ENCODE measurements at places on chromosomes 1 and 21. TPM values are rescaled to one million over a fixed set of nuclear protein-coding genes. Genes with fewer than 3 reads are reported as not detected.

Gene RIPK4
- not detected for total RNA-seq

Gene SEMA4A
- total RNA-seq: 21.5 TPM

DNA sequence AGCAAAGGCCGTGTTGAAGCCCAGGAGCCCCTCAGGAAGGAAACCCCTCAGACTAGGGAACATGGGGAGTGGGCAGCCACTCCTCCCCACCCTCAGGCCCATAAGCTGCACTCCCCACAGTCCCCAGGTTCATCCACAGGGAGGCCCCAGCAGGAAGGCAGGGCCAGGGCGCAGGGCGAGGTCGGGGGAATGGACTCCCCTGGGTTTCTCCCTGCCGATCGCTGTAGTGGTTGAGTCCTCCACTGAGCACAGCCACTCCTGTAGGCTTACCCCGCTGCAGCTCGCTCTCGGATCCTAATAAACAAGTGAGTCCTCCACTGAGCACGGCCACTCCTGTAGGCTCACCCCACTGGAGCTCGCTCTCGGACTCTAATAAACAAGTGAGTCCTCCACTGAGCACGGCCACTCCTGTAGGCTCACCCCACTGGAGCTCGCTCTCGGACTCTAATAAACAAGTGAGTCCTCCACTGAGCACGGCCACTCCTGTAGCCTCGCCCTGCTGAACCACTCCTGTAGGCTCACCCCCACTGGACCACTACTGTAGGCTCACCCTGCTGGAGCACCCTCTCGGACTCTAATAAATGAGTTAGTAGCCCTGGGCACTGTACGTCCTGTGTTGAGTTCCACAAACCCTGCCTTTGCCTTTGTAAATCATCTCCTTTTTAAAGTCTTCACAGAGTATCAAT, 16.2 kb upstream of the COL18A1 start:
- DNase-seq: no peak

GRCh38 chr1:44571712-44572571, 102.3 kb downstream of the TMEM53 start:
- no peak for DNase-seq

GRCh38 chr1:40651138-40651857, 14.2 kb downstream of the RIMS3 start:
- DNase-seq: no peak

Gene C1orf146
- not detected for total RNA-seq
